Cortex of kidney (tissue), 1 donor: ENCODE measurements at places on chromosomes 13 and 19.

- no peak for DNase-seq
Measured at GRCh38 chr19:44530777-44531176, 1.3 kb upstream of the CEACAM20 start.

GRCh38 chr13:77429320-77430142 is 102.6 kb upstream of the MYCBP2 start:
- no peak for DNase-seq

GRCh38 chr19:45370410-45371204 is at the start of gene ERCC2:
Gene ERCC2 (minus strand): TSS chr19:45370573. CDS start chr19:45370540, 33 bp downstream.
- DNase-seq, result peak; percentile 37

DNA sequence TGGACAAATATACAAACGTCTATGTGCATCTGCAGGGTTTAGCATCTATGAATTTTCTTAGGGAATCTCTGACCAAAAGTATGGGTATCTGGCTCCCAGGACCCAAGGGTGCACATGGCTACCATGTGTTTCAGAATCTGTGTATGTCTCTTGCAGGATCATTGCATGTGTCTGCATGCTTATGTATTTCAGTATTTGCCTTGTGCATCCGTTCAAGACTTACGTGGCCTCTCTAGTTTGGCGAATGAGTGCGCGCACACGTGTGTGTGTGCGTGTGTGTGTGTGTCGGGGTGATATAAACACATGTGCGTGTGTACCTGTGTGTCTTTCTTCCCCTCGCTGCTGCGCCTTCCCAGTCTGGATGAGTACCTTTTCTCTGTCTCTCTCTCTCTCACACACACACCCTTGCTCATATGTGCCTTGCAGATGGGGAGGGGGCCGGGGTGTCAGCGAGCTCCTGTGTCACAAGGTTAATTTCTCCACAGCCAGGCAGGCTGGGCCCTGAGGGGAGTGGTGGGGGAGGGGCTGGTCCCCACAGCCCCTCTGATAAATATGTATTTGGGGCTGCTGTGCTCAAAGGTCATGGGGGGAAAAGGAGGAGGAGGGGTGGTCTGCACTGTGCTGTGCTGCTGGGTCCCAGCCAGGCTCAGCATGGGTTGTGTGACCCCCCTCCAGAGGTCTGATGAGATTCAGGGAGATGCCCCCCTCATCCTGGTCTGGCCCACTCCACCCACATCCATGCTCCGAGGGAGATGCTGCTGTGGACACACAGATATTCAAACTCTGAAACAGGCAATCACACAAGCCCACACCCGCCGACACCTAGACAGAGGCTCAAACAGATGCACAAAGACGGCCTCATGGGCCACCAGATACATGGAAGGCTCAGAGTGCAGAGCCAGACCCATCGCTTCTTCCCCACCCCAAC is 37.5 kb upstream of the POU2F2 start:
- no peak for DNase-seq

GRCh38 chr19:50793558-50794065 is 3.4 kb downstream of the ACP4 start:
- no peak for DNase-seq
